ENCODE measurements at places on chromosomes 4 and X. TPM values are rescaled to one million over a fixed set of nuclear protein-coding genes. Genes with fewer than 3 reads are reported as not detected.

GRCh38 chr4:165369522-165369921 lies 9.3 kb upstream of the CPE start:
- DNase-seq = no peak

GRCh38 chr4:98202907-98203306 lies 58.3 kb upstream of the RAP1GDS1 start:
- DNase-seq = no peak

DNA sequence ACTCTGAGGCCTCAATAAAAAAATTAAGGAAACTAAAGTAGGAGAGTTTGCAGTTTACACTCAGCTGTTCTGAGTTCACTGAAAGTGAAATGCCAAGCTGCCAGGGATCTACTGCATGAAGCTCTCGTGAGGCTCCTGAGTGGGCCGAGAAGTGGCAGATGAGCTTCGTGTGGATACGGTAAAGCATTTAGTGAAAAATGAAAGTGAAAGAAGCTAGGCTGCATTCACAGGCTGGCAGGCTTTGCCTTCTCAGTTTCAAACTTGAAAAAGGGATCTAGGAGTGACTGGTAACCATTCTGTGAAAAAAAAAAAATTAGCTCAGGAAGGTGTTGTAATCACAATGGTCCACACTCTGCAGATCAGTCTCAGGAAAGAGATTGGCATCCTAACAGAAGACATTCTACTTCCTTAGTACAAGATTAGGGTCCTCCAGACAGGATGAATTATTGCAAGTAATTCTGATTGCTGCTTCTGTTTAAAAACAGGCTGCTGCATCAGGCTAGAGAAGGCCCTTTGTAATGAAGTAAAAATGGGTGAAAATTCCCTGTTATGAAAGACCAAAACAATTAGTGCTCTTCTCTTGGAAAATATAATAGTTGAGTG lies 679.9 kb downstream of the RPA4 start:
- peak; percentile 44 for DNase-seq

Gene EIF1AX
- 67.5 TPM for total RNA-seq

Gene PRDM8
- 8.4 TPM for total RNA-seq

Measured in tongue (tissue), 3 donors.